T-helper 17 cell (primary cell): ENCODE measurements at places on chromosomes 12 and 14. TPM values are rescaled to one million over a fixed set of nuclear protein-coding genes. Genes with fewer than 3 reads are reported as not detected.

- peaks cover 15% of the 10 kb centered on the region for H3K4me1 ChIP-seq
- H3K27me3 ChIP-seq: no peaks in the 10 kb centered on the region
- peak overlapping the region; percentile 91 for H3K4me3 ChIP-seq
Observed at GRCh38 chr14:45252366-45253069, 484 bp downstream of the MIS18BP1 start.

GRCh38 chr14:56244138-56244789, 126.1 kb downstream of the PELI2 start:
- no peak for DNase-seq
- H3K36me3 ChIP-seq: peaks cover 2% of the 10 kb centered on the region
- H3K4me3 ChIP-seq: no peak overlapping the region
- no peaks in the 10 kb centered on the region for H3K27me3 ChIP-seq

GRCh38 chr14:70845601-70846000, 36.3 kb upstream of the MAP3K9 start:
- H3K4me3 ChIP-seq: no peak overlapping the region
- H3K27ac ChIP-seq: no peak overlapping the region
- no peaks in the 10 kb centered on the region for H3K27me3 ChIP-seq
- no peaks in the 10 kb centered on the region for H3K36me3 ChIP-seq
- no peak for DNase-seq

- H3K4me3 ChIP-seq: no peak overlapping the region
- H3K27ac ChIP-seq: no peak overlapping the region
- H3K4me1 ChIP-seq: peaks cover 18% of the 10 kb centered on the region
- no peak for DNase-seq
Observed at GRCh38 chr14:71452539-71452938, 479.7 kb upstream of the RGS6 start.

DNA sequence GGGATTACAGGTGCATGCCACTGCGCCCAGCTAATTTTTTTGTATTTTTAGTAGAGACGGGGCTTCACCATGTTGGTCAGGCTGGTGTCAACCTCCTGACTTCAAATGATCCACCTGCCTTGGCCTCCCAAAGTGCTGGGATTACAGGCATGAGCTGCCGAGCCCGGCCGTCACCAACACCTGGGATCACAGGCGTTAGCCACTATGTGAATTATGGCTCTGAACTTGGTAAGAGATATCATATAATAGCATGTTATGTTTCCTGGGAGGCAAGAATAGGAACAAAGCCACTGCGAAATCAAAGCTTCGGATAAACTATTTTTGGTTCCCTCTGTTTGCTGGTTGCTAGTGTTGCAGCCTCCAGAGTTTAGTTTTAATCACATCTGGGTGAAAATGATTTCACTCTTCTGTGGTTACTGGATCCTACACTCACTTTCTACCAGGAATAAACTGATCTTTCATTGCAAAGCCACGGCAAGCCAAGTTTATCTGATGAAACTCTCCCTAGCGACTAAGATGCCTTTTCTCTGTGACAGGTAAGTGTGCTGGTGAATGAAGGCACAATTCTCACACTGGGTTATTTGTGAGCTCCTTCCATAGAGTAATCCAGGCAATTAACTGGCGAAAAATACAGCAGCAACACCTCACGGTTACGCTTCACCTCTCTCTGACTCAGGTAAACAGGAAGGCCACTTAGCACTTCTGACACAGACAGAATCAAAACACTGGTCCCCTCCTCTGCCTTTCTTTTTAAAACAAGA, 16.7 kb downstream of the SNRNP35 start:
- H3K27me3 ChIP-seq: no peaks in the 10 kb centered on the region
- peak overlapping the region; percentile 59 for H3K4me3 ChIP-seq
- no peak for DNase-seq
- peaks cover 16% of the 10 kb centered on the region for H3K4me1 ChIP-seq

DNA sequence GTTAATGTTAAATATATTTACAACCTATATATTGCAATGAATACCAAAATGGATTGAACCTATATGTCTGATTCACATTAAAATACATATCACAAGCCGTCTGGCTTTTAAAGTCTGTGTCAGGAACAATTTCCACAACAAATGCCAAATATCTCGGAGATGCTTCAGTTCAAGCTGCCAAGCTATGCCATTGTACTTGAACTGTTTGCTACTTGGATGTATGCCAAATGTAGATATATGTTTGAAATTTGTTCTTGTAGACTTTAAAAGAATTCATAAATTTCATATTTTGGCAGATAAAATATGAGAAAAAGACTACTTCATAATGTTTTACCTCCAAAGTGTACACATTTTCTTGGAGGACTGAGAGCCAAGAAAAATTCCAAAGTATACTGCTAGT, 37.0 kb downstream of the WASHC3 start:
- H3K36me3 ChIP-seq: peaks cover 16% of the 10 kb centered on the region
- H3K27me3 ChIP-seq: no peaks in the 10 kb centered on the region
- DNase-seq: no peak
- H3K4me3 ChIP-seq: no peak overlapping the region
- H3K27ac ChIP-seq: no peak overlapping the region
- peaks cover 9% of the 10 kb centered on the region for H3K4me1 ChIP-seq

DNA sequence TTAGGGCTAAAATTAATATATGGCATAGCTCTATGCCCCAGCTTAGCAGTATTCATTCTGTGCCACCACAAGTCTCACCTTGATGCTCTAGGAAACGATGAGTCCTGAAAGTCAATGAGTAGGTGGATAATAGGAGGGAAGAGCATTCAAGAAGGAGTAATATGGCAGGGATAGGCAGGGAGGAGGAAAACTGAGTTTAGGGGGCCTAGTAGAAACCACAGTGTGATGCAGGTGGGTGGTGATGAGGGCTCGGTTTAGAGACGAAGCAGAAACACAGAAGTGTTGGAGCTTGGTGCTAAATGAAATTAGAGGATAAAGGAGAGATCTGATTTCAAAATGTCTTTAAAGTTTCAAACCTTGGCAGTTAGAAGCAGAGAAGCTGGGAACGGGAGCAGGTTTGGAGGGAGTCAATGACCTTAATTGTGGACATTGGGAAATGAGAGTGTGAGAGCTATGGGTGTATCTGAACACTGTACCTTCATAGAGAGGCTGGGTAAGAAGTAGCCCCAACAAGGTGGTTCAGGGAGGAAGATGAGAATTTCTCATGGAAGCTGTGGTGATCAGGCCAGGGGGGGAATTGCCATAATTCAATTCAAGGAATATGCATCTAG, 144.7 kb upstream of the CPSF6 start:
- no peak overlapping the region for H3K27ac ChIP-seq
- DNase-seq: no peak

GRCh38 chr12:26853303-26854030, 20.5 kb upstream of the ITPR2 start:
- H3K36me3 ChIP-seq: no peaks in the 10 kb centered on the region
- peak; percentile 49 for DNase-seq
- H3K4me1 ChIP-seq: no peaks in the 10 kb centered on the region
- H3K27me3 ChIP-seq: no peaks in the 10 kb centered on the region

DNA sequence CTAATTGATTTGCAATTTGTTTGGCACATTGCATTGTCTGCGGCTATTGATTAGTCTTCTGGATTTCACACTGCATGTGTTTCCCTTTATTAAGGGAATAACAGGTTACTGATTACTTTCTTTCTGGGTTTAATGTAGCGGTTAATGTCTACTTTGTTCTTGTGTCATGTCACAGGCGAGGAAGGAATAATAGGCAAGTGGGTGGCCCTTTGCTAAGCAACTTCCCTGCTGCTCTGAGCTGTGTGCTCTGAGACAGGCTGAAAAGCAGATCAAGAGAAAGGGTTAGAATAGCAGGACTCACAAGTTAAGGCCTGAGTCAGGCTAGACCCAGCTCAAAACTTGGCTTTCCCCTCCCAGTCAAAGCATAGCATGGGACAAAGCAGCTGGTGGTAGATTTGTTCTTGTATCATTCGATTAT, 77.2 kb downstream of the NKX2-1 start:
- no peaks in the 10 kb centered on the region for H3K36me3 ChIP-seq
- H3K27ac ChIP-seq: no peak overlapping the region

DNA sequence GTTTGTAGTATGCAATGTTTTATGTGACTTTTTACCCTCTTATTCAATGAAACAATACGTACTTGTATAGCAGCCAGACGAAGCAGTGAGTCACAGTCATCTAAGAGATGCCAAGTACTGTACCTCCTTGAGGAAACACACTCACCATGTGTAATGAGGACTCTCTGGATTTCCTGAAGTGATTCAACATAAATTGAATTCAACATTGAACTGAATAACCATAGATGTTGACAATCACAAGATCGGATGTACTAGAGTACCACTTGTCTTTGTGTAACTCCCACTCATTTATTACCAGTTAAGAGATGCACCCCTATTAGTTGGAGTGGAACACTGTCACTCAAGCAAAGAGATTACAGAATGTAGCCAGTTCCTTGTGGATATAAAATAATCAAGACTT, 175.2 kb upstream of the HMGA2 start:
- DNase-seq: no peak
- no peaks in the 10 kb centered on the region for H3K36me3 ChIP-seq
- peaks cover 15% of the 10 kb centered on the region for H3K27me3 ChIP-seq
- H3K4me1 ChIP-seq: no peaks in the 10 kb centered on the region
- no peak overlapping the region for H3K4me3 ChIP-seq

- peaks cover 2% of the 10 kb centered on the region for H3K4me1 ChIP-seq
- H3K27me3 ChIP-seq: no peaks in the 10 kb centered on the region
- no peak overlapping the region for H3K4me3 ChIP-seq
- no peak overlapping the region for H3K27ac ChIP-seq
- DNase-seq: no peak
- peaks cover 2% of the 10 kb centered on the region for H3K36me3 ChIP-seq
Observed at GRCh38 chr12:43776498-43776897, 17.7 kb downstream of the IRAK4 start.

GRCh38 chr14:30972882-30973582, 52.4 kb upstream of the AP4S1 start:
- no peaks in the 10 kb centered on the region for H3K36me3 ChIP-seq
- H3K27me3 ChIP-seq: no peaks in the 10 kb centered on the region
- no peak overlapping the region for H3K4me3 ChIP-seq
- H3K27ac ChIP-seq: peak overlapping the region; percentile 43
- DNase-seq: no peak

- no peaks in the 10 kb centered on the region for H3K36me3 ChIP-seq
- no peak for DNase-seq
- no peaks in the 10 kb centered on the region for H3K27me3 ChIP-seq
- no peak overlapping the region for H3K27ac ChIP-seq
- peaks cover 19% of the 10 kb centered on the region for H3K4me1 ChIP-seq
Observed at GRCh38 chr12:54383041-54383609, 1.4 kb downstream of the ZNF385A start.

- peaks cover 33% of the 10 kb centered on the region for H3K4me1 ChIP-seq
- no peak overlapping the region for H3K4me3 ChIP-seq
- H3K36me3 ChIP-seq: no peaks in the 10 kb centered on the region
- H3K27ac ChIP-seq: peak overlapping the region; percentile 69
Observed at GRCh38 chr12:110576504-110576903, 6.6 kb downstream of the PPTC7 start.

DNA sequence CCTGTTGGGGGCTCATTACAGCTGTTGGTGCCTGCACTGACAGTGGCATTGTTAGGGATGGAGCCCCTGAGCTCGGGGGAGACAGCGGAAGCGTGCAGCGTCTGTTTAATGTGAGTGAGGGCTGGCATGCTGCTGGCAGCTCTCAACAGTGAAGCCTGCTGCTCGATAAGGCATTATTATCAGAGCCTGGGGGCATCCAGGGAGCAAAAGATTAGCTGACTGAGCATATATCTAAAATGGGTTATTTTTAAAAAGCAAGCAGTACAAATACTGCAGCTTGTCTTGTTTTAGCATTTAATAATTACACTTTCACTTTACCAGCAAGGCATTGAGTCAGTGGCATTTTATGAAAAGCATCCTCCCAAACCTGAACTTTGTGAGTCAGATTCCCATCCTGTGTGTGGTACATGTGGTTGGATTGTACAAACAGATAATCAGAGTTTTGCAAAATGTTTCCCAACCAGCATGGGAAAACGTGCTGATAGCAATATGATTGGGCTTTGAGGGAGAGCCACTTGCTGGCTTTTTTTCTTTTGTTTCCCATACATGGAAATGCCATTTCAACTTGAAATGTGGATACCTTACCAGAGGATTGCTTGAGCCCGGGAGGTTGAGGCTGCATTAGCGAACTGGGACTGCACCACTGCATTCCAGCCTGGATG, 150.8 kb downstream of the PRKCH start:
- H3K4me3 ChIP-seq: peak overlapping the region; percentile 83
- H3K4me1 ChIP-seq: peaks cover 71% of the 10 kb centered on the region

DNA sequence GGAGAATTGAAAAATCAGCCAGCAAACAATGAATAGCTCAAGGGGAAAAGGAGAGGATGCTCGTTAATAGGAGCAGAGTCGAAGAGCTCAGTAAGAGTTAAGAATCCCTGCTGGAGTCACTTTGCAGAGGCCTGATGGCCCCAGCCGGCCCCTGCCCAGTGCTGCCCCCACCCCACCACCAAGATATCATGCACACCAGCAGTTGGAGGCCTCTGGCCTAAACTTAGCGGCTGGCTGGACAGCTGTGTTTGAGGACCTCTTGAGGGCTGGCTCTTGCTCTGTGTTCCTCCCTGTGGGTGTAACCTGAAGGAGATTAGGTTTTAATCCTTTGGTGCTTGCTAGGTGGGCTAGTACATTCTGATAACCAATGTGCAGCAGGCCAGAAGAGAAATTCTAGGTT, 142.0 kb downstream of the PLXNC1 start:
- peaks cover 5% of the 10 kb centered on the region for H3K4me1 ChIP-seq
- no peak for DNase-seq
- no peak overlapping the region for H3K4me3 ChIP-seq
- H3K27me3 ChIP-seq: no peaks in the 10 kb centered on the region
- H3K36me3 ChIP-seq: peaks cover 8% of the 10 kb centered on the region

DNA sequence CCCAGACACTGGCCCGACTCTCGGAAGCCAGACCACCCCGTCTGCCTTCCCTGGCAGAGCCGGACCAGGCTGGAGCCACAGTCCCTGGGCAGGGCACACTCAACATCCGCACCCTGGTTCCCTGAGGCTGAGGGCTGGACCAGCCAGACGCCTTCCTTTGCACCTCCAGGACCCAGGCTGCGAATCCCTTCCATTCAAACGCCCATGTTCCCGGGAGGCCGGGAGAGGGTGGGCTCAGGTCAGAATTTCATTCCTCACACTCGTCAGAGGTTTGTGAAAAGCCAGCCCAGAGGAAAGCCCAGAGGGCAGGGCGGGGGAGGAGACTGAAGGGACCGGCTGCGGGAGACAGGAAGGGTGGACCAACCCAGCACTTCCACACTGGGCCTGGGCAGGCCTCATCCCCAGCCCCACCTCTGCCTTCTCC, 58.7 kb downstream of the LRRC74A start:
- H3K27me3 ChIP-seq: peaks cover 18% of the 10 kb centered on the region
- peaks cover 3% of the 10 kb centered on the region for H3K4me1 ChIP-seq
- no peaks in the 10 kb centered on the region for H3K36me3 ChIP-seq
- DNase-seq: no peak
- no peak overlapping the region for H3K4me3 ChIP-seq

The ERP27 gene
- 14.9 TPM for total RNA-seq

The TNFAIP2 gene
- 20.6 TPM for total RNA-seq

The PYM1 gene
- 21.9 TPM for total RNA-seq

The TDRD9 gene
- total RNA-seq: 1.0 TPM

The ALG10B gene
- total RNA-seq: 8.4 TPM

The ABHD4 gene
- 12.3 TPM for total RNA-seq

The RHOJ gene
- not detected for total RNA-seq
